AG10803 (cell line): ENCODE measurements at places on chromosomes 12 and 14.

- DNase-seq: no peak
Measured at GRCh38 chr14:94638339-94638738, 26.1 kb downstream of the SERPINA3 start.

DNA sequence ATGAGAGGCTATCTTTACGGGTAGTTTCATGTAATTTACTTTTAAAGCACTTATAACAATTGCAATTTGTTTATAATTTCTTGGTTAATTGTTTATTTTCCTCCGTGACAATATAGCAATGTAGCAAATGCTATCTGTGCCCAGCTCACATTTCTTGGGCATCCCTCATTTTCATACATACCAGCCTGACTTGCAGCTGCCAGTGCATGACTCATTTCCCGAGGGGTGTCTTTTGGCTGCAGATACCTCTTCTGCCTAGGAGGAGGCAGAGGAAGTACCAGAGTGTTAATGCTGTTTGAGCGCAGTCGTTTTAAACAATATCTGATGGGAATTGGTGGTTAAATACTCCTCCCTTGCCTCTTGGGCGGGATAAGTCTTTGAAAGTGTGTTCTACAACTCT lies 104.2 kb upstream of the ABCD2 start:
- peak; percentile 48 for DNase-seq

DNA sequence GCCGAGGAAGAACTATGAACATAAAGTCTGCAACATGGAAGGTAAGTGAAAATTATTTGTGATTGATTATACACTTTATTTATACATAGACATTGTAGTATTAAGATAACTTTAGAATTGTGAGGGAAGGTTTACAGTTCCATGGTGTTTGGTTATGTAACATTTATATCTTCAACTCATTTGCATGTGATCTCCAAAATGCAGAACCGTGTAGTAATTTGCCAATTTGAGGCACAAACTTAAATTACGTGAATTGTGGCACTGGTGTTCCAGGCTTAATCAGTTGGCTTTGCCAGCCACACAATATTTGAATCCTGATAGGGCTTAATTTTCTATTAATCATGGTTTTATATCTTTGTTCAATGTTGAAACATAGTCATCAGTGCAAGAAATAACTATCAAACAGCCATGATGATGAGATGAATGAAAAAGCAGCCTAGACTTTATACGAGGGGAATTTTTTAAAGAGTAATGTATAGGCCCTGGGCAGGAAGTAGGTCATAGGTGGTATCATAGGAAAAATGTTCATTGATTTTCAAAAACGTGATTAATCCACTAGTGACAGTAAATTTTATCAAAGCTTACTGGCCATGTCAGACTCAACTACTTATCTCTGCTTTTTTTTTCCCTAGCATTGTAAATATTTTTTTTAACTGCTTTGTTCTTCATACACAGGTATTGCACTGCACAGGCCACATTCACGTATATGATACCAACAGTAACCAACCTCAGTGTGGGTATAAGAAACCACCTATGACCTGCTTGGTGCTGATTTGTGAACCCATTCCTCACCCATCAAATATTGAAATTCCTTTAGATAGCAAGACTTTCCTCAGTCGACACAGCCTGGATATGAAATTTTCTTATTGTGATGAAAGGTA lies 31.7 kb downstream of the HIF1A start:
- DNase-seq: no peak

DNA sequence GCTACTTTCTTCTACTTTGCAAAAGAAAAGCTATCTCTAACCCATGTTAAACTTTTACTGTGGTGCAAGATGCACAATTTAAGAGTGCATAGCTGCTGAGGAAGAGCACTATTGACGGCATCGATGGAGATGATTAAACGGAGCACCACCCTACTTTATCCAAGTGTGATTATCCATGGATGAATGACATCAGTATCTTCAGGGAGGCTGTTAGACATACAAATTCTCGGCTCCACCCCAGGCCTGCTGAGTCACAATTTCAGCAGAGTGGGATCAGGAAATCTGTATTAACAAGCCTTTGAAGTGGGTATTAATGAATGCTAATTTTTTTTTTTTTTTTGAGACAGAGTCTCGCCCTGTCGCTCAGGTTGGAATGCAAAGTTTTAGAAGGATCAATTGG lies 16.2 kb downstream of the SLC2A14 start:
- no peak for DNase-seq
